ENCODE measurements at places on chromosomes 5 and 9. TPM values are rescaled to one million over a fixed set of nuclear protein-coding genes. Genes with fewer than 3 reads are reported as not detected.

DNA sequence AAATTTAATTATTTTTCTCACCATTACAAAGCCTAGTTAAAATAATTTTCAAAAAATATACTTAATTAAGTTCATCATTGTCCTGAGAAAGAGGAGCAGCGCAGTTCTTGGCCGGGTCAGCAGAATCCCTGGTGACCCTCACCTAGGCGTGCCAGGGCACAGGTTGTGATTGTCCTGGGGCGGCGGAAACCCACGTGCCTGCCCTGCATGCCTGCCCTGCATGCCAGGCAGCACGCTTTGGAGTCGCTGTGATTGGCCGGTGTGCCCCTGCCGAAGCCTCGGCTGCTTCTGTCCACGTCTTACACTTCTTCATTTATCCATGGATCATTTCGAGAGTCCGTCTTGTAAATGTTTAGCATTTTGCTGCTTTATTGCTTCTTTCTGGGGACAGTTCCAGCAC, 25.6 kb downstream of the SLC12A2 start:
- DNase-seq = no peak

DNA sequence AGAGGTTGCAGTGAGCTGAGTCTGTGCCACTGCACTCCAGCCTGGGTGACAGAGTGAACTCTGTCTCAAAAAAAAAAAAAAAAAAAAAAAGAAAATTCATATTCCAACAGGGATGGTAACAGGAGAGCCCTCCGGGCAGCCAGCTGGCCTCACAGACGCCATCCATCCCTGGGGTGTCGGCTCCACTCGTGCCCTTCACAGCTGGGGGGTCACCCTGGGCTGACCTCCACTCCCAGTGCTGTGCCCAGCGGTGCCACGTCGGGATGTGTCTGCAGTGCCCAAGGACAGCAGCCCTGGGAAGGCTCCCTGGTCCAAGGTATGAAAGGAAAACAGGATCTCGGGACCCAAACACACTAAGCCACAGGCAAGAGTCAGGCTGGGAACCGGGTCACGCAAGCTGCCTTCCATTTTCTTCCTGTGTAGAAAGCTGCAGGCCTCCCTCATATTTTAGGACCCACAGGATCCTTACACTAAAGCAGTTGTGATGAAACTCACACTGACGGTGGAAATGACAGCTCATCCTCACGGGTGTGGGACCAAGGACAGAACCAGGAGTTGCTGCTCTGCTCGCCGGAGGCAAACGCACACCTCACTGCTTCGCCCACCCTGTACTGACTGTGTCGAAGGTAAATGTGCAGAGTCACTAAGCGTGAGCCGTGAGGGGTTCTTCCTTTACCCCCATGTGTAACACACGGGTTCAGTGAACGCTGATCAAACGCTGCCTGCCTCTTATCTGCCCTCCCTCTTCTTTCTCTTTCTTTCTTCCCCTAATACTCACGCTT, 5.3 kb downstream of the SLC12A7 start:
- no peak for DNase-seq

DNA sequence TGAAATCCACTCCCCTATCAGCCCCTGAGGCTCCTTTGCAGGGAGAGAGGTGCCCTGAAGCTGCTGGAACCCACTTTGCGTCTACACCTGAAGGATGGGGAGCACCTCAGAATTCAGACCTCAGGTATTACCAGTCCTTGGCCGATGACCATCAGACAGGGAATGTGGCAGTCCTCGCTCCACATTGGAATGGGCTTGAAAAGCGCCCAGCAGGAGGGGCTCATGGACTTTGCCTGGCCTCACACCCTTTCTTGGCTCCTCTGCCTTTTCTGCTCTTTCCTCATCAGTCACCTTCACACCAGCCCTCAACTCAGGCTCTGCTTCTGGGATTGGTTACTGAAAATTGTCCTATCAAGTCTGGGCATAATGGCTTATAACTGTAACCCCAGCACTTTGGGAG, 83.9 kb downstream of the BARX1 start:
- DNase-seq = no peak

Gene CDKN2B-AS1
- 0.21 TPM for total RNA-seq

Gene ADRA1B
- total RNA-seq = 0.32 TPM

Gene PTGS1
- total RNA-seq = 0.16 TPM

- no peak for DNase-seq
Observed at GRCh38 chr5:25444697-25445096, 799.9 kb upstream of the CDH10 start.

Gene NUTM2F
- total RNA-seq = 0.09 TPM

All from neural crest cell (in vitro differentiated cells).